WTC11 (cell line): ENCODE measurements at places on chromosomes 1 and 21.

DNA sequence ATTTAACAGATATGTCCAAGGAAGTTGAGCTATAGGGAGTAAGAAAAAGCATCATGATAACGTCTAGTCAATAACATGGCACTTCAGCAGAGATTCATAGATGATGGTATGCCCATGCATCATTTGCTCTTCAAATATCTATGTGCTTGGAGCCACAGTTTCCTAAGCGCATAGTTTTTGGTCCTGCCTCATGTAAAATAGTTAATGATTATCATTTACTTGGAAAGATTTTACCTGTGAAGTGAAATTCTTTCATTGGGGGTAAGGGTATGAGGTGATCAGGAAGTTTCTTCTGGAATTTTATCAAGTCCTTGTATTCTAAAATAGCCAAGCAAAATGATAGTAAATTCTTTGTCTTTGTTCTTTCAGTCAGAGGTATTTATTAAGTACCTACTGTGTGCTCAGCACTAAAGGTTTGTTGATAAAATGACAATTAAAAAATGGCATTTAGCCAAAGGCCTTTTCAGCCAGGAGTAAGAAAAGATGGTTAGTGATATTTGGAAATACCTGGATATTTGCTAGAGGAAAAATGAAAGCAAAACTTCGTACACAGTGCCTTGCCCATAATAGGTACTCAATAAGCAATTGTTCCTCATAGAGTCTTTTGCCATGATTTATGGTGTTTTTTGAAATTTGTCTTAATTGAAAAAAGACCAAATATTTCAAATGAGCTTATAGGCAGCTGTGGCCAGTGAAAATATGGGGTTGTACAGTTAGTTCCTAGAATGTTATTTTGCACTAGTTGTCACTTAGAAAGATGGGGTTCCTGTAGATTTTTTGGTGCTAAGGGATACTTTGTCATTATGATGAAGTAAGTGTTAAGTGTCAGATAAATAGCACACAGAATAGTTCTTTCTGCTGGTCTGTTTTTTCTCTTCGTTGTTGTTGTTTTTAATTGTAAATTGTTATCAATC, 13.1 kb downstream of the PDIK1L start:
- DNase-seq: no peak

- DNase-seq: no peak
Observed at GRCh38 chr1:24248859-24249258, 61.8 kb upstream of the IFNLR1 start.

- DNase-seq: no peak
Observed at GRCh38 chr1:160548960-160549664, 26.1 kb upstream of the SLAMF6 start.

DNA sequence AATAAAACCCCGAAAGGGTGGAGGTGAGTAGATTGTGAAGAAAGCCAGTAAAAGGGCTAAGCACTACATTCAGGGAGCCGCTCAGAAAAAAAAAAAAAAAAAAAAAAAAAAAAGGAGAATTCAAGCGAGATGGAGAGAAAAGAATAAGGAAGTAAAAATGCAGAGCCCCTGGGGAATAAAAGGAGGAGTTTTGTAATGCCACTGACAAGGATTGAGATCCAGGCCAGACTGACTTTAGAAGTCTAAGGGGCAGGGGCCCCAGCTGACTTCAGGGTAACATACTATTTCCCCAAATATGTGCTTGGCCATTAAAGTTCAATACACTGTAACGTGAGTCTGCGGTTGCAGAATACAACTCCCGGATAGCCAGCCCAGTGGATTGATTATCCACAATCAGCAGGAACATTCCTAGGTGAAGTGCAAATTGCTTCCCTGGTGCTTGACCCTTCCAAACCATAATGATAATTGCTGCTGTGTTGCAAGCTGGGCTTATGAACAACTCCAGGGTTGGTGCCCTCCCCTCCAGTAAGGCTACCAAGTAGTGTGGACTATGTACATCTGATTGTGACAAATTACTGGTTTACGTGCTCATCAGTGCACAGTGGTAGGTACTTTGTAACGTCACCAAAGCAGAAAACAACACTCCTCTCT, 30.7 kb upstream of the RRP15 start:
- DNase-seq: no peak

- DNase-seq: no peak
Observed at GRCh38 chr1:106456832-106457231, 599.6 kb upstream of the PRMT6 start.

DNA sequence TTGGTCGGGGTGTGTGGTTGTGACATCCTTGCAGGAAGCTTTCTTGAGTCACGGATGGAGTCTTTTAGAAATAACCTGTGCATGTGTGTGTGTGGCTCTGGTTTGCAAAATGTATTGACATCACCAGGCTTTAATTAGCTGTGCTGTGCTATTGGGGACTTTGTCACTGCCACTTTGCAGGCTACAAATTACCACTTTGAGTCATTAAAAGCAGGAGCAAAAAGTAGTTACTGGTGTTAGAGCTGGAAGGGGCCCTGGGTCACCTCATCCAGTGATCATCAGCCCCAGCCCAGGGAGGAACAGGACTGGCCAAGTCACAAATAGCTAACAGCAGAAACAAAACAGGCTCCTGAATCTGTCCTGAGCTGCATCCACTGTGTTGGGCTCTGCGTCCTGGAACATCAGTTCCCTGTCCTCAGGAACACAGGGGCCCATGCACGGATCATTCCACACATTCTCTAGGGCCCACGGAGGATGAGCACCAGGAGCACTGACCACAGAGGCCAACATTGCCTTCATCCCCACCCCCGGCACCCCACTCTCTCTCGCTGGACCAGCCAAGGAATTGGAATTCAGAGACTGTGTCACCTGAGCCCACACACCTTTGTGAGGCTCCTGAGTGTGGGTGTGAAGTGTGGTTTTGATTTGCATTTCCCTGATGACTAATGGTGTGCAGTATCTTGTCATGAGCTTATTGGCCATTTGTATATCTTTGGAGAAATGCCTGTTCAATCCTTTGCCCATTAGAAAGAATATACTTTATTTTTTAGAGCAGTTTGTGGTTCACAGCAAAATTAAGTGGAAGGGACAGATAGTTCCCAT, 280.1 kb upstream of the C1orf174 start:
- DNase-seq: no peak

DNA sequence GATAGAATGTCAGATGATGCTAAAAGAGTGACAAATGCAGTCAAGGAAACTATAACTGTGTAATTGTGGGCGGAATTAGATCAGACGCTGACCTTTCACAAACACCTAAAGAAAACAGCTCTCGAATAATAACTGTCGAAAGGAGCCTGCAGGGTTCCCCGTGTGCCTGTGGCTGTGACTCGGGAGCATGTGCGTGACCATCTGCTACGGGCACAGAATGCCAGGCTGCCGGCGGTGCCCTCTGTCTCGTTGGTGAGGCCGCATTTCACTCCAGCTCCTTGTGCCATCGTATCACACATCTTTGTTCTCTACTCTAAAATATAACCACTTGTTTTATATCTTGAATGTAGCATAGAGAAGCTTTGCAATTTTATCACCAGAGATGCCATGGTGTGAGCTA, 267.8 kb upstream of the FMN2 start:
- no peak for DNase-seq

DNA sequence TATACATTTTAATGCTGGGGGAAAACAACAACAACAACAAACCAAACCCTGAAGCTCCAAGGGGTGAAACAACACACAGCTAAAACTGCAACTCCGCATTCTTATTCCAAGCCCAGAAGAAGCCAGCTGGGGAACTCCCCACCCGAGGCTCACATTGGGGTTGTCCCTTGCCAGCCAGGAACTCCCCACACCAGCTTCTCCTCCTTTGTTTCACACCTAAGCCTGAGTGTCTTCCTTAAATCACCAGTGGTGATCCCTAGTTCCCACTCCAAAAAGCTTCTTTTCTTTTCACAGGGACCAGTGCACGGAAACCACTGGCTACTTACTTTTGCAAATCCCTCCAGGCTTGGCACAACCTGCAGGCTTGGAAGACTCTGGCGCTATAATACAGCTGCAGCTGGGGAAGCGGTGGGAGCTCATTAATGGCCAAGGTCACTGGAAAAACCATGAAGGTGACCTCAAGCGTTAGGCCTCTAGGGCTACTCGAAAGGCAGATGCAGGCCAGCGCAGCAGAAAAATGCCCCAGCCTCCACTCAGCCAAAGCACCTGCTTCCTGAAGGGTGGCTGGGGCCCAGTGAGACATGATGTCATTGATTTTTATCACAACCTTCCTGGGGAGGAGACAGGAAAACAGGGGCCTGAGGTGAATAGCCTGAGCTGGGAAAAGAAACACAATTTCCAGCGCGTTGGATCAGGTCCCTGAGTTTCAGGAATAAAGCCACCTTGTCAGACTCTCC, 40.1 kb downstream of the TLR5 start:
- DNase-seq: no peak

DNA sequence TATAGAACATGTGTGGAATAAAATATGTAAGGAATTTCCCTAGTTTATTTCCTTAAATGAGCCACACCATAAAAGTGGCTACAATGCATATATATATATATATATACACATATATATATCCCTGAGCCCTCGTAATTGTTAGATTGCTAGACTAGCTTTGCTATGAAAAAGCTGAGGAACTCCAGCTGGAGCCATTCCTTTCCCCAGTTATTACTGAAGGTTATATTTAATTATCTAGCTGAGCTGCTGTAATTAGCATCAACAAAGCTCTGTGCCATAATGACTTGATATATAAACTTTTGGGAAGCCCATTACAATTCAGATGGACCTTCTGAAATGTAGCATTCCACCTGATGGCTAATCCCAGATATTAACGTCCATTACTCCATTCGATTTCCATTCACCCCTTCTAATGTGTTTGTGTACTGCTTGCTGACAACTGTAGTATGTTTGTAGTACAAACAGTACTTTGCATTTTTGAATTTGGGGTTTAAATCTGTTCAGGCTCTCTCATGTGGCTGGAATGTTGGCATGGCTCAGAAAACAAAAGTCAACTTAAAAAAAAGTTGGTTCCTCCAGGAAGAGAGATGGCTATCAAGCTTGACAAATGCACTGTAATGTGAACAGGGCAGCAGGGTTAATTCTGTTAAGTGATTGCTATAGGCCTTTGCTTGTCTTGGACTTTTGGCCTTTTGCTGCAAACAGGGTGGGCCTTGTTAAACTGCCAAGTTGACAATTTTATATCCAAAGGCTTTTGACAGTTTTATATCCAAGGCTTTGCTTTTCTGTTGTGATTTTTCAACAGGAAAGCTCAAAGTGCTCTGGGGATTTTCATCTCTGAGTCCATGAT, 170.0 kb downstream of the LTN1 start:
- no peak for DNase-seq

DNA sequence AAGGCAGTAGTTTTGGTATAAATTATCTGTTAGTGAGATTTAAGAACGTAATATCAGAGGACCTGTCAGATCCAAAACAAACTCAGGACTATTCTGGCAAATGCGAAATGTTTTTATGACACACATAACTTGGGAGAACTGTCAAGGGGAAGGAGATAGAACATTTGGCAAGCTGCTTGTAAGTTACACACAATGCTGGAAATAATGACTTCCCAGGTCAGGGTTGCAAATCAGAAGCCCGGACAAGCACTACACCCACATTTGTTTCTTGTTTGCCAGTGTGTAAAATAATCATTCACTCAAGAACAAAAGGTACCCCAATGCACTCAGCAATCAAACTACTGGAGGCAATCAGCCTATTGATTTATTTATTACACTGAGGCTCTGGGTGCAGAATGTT, 354.7 kb downstream of the KCNH1 start:
- no peak for DNase-seq

DNA sequence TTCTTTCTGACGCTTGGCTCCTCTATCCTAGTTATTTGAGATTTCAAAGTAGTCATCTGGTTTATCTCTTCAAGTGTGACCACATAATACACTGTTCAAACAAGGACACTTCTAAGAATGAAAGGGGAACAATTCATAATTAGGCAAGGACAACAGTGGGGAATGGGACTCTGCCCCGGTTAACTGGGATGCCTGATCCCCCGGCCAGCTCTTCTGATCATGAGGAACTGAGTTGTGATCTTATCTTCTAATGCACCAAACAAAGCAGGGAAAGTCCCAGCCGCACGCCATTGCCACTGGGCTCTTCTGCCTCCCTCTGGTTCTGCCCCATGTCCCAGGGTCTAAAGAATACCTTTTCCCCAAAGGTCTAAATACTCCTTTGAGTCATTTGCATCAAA, 158.2 kb upstream of the IRF2BP2 start:
- DNase-seq: no peak

DNA sequence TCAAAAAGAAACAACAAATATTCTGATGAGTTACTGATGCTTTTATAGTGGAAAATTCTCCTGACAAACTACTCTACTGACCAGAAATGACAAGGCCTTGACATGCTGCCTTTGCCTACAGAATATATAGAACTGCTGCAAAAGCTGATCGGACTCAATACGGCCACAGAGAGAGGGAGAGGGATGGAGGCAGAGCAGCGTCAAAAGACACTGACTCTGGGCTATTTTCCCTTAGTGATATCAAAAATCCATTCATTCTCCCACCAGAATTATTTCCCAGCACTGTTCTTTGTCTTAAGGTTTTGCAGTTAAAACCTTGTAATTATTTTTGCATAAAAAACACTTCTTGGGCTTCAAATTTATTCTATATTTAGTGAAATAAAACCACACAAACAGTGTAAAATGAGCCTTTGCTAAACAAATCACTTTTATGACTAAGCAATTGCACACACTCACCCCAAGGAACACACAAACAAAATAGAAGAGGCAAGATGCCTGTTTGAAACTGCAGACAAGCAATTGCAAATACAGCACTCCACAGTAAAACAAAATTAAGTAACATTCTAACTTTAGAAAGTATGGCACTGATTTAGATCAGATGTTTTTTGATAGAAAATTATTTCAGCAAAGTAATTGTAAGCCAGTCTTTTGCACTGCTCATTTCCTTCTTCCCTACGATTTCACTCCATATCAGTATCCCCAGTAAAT, 1036.4 kb downstream of the ADGRL2 start:
- no peak for DNase-seq

GRCh38 chr1:40664167-40664537, 1.3 kb downstream of the RIMS3 start:
- no peak for DNase-seq

- no peak for DNase-seq
Observed at GRCh38 chr1:44682883-44683265, 8.4 kb downstream of the ARMH1 start.

DNA sequence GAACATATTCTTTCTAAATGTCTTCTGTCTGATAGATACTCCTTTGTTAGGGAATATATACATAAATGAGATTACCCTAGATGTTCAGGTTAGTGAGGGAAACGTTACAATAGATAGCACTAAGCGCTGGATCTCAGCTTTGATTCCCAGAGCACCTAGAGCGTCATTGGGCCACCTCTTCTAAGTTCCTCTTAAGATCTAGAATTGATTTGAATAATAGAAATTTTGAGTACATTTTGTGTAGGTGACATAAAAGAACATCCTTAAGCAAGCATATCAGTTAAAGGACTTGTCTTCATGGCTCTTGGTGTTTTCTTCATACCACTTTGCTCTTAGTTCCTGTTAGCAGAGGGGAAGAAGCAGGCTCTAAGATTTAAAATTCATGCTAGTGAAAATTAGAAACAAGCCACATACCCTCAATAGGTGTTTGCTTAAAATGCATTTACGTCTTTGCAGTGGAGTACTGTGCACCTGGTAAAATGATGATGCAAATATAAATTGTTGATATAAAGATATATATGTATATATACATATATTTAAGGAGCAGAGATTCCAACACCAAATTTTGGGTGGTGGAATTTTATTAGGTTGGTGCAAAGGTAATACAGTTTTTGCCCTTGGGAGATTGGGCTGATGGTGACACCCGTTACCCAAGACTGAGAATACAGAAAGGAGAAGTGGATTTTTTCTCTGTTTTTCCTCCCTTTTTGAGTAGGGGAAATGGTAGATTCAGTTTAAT, 47.1 kb downstream of the DYRK1A start:
- DNase-seq: no peak
